Activated CD4-positive, CD25-positive, alpha-beta regulatory T cell treated with anti-CD3 and anti-CD28 coated beads, Interleukin-2, amount 50 U/mL, for 72 hours (primary cell): ENCODE measurements at places on chromosomes 3 and 15.

- DNase-seq = no peak
These were observed 11.3 kb upstream of the TRAK1 start for GRCh38 chr3:42079701-42080452.

- DNase-seq = no peak
These were observed 1.8 kb upstream of the PLXND1 start for GRCh38 chr3:129608087-129608935.

GRCh38 chr3:9173445-9173844, 76.0 kb downstream of the SRGAP3 start:
- no peak for DNase-seq

DNA sequence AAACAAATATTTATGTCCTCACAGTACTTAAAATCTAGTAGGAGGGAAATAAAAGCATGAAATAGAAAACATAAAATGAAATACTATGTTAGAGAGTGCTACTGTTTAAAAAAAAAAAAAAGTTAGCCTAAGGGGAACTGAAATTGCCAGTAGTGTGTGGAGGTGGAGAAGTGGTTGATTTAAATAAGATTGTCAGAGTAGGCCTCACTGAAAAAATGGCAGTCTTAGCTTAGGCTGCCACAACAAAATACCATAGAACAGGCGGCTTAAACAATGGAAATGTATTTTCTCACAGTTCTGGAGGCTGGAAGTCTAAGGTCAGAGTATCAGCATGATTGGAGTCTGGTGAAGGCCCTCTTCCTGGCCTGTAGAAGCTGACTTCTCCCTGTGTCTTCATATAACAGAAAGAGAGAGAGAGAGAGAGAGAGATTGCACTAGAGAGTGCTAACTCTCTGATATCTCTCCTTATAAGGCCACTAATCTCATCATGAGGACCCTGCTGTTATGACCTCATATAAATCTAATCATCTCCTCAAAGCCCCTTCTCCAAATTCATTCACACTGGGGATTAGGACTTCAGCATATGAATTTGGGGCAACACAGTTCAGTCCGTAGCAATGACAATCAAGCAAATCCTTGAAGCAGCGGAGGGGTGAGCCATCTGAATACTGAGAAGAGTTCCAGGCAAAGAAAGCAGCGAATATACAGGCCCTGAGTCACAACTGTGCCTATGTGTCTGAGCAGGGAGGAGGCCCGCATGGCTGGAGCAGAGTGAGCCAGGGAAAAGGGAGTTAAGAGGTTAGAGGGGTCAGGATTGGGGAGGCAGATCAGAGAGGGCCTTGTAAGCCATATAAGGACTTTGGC, 23.6 kb upstream of the LRRC34 start:
- no peak for DNase-seq

DNA sequence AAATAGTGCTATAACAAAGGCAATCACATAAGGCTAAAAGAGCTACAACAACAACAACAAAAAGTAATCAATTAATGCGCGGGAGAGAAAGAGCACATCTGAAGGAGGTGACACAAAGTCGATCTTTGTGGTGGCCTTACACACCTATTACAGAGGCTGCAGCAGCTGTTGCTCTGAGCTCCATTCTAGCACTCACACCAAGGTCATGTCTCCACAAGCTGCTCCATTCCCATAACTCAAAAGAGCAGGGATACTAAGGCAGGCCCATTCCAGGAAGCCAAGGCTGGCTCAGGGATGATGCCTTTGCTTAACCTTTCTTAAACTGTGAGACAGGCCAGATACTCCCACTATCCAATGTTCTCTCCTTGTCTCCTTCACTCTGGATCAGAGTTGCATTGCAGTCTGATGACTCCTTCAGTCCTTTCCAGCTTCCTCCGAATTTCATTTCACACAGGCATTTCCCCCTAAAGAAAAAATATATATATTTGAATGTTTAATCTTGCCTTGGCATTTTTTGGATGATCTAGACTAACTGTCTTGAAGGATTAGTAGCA, 52.7 kb downstream of the SNTN start:
- no peak for DNase-seq

GRCh38 chr3:107657971-107658370, 135.2 kb downstream of the BBX start:
- DNase-seq = no peak

DNA sequence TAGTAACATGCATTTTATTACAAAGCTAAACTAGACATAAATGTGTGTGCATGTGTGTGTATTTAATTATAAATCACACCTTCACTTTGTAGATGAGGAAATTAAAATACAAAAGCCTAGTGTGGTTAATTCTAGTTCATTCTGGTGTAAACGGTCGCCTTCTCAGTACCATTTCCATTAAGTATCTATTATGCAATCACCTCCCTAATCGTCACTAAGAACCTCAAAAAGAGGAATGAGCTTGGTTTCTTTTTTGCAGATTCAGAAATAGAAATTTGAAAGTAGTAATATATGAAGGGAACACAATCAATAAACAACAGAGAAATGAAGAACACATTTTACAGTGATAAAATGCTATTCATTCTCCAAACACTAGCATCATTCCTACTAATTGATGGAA, 233.2 kb downstream of the ZBBX start:
- DNase-seq = no peak

DNA sequence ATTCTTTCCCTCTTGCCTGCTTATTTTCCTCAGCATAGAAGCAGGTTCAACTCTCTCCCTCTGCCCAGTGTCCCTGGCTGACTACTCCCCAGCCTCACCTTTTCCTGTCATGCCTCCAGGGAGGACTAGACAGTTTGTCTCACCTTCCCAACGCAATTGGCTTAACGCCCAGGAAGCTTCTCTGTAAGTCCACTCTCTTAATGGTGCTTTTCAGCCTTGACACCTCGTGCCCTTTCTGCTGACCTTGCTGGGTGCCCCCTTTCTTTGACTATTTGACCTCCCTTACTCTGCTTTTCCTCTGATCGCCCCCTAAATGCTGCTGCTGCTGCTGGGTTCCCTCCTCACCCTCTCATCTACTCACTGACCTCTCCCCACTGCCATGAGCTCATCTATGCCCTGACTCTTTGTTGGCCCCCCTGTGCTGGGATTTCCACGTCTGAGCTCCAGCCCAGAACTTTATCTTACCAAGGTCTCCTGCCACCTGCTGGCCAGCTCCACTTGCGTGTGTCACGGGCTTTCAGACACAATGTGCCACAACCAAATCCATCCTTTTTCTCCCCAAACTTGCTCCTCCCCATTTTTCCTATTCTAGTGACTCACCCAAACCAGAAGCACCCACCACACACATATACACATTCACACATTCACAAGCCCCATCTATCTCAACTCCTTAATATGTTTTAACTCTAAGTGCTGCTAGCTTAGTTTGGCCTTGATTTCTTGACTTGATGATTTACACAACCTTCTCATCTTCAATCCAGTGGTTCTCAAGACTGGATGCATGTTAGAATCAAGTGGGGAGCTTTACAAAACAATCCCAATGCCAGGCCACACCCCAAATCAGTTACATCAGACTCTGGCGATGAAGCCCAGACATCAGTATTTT, 16.6 kb downstream of the EPB42 start:
- no peak for DNase-seq

DNA sequence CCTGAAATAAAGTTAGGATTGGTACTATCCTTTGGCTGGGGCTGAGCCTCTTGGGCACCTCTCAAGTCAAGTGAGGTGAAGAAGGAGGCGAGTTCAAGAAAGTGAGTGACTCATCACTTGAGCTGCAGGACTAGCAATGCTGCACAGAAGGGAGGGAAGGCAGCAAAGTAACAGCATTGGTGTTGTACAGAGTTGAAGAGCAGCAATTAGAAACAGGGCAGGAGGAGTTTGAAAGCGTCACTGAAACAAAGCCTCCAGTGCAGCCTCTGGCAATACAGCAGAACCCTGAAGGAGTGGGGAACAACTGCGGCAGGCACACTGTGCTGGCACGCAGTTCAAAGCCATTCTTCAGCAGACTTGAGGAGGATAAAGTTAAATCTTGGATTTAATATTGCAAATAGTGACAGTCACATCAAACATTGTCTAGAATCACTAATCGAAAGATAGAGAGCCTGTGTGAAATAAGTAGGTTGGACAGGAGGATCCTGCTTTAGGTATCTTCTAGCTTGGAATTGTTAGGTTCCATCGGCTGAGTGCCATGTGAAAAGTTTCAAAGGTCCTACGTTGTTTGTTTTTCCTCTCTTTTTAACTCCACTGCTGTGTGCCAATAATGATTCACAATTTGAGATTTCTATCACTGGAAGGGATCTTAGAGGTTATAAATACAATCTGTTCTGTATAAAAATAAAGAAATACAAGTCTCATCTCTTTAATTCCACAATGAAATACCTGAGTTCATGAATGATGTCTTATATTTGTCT, 479.8 kb downstream of the NAALADL2 start:
- no peak for DNase-seq

DNA sequence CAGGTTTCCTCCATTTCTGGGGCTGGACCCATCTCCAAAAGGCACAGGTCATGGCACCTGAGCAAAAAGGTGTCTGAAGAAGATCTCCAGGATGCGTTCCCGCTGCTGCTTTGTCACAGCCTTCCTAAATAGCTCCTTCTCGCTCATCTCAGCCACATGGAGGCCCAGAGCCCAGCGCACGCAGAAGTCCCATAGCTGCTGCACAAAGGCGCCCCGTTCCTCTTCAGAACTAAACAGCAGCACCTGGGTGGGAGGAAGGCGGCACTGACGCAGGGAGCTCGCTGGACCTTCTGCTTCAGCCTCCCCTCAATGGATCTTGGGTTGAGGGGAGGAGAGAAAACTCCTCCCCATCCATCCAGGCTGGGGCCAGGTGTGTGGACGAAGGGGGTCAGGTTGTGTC, 8.4 kb downstream of the DUOX2 start:
- no peak for DNase-seq

GRCh38 chr3:172476347-172476746, 28.1 kb upstream of the GHSR start:
- DNase-seq = no peak

DNA sequence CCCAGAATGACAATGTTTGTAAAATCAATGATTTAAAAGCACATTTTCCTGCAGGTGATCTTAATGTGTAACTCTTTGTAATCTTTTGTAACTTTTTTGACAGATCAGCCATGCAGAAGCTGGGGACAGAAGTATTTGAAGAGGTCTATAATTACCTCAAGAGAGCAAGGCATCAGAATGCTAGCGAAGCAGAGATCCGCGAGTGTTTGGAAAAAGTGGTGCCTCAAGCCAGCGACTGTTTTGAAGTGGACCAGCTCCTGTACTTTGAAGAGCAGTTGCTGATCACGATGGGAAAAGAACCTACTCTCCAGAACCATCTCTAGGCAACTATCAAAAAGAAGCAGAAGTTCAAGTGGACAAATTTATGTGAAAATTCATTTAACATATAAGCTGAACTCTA, 32.1 kb upstream of the NUDT16 start:
- no peak for DNase-seq

DNA sequence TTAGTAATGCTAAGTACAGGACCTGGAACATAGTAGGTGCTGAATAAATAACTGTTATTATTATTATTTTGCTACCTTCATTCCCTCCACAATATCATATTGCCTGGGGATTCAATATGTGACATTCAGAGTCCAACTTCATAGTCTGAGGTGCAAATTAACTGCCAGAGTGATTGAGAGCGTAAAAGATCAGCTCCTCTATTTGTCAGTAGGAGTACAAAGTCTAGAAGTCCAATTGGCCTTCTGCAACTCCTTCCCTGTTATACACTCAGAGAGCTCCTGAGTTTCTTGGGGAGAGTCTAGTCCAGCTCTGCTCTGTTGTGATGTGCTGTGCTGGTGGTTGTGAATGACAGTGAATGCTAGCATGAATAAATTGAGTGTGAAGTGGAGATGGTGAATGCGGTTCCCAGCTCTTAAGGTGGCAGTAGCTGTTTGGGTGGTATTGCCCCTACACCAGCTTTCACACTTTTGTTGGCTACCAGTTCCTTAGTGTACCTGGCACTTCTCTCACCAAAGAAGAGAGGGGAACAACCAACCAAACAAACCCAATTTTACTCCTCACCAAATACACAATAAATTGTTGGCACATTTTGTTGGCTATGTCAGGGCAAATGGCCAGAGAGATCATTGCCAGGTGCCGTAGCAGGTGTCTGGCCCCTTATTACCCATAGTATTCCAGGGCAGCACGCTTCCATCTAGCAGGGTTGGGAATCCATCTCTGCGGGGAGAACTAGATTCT, 270.1 kb upstream of the TBL1XR1 start:
- DNase-seq = no peak

- DNase-seq = no peak
These were observed 69.4 kb downstream of the BFSP2 start for GRCh38 chr3:133469140-133469731.

DNA sequence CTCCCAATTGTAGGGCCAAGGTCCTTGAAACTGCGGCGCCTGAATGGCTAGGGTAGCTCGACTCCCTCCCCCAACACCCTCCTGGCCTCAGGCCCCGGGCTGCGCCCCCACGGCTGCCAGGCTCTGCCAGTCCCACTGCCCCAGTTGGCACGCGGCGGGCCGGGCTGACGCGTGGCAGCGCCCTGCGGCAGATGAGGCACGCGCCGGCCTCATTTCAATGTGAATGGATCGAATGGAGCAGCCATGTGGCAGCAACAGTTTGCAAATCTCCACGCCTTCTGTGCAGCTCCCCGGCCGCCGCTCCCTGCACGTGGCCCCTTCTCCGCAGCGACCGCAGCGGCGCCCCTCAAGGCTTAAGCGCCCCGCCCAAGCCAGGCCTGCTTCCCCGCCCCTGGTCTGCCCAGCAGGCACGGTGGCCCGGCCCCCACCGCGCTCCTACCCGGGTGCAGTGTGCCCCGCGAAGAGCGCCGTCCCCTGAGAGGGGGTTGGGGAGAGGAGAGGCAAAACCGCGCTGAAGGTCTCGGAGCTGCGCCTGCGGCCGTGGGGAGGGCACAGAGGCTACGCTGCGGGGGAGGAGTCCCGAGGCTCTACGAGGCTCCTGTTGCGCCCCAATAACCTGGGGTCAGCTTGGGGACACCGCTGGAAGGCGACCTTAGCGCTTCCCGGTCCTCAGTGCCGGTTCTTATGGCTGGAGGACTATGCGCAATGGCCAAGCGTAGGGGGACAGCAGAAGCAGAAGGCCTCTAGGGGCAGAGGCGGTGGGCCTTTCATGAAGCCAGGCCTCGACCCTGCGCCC, 3.1 kb upstream of the DLL4 start:
- DNase-seq = no peak

GRCh38 chr3:123072564-123072963, 5.7 kb downstream of the PDIA5 start:
- no peak for DNase-seq

DNA sequence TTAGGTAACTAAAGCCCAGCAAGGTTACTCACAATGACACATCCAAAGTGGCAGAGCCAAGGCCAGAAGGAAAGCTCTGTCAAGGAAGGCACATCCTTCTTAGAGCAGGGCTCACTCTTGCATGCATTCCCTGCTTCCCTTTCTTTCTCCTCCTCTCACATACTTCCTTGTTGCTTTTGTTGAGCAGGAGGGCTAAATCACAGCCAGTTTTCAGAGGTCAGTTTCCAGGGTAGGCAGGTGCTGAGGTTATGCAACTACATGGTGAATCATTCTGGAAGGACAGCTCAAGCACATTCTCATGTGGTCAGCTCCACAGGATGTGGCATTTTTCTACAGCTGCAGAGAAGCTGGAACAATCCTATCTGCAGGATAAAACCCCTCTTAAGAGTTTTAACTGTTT, 275.6 kb downstream of the ZNF621 start:
- no peak for DNase-seq
